Stimulated activated CD8-positive, alpha-beta memory T cell treated with anti-CD3 and anti-CD28 coated beads, Interleukin-15, amount 100 ng/mL, for 24 hours (primary cell): ENCODE measurements at places on chromosomes 12 and 14.
A peak's percentile ranks its signal among the peaks of the same experiment; 100 is the strongest.

GRCh38 chr12:124036657-124037109, 63.7 kb downstream of the ZNF664 start:
- peak; percentile 12 for DNase-seq

- peak; percentile 12 for DNase-seq
These were observed 8.8 kb upstream of the CHGA start for GRCh38 chr14:92914087-92914656.

DNA sequence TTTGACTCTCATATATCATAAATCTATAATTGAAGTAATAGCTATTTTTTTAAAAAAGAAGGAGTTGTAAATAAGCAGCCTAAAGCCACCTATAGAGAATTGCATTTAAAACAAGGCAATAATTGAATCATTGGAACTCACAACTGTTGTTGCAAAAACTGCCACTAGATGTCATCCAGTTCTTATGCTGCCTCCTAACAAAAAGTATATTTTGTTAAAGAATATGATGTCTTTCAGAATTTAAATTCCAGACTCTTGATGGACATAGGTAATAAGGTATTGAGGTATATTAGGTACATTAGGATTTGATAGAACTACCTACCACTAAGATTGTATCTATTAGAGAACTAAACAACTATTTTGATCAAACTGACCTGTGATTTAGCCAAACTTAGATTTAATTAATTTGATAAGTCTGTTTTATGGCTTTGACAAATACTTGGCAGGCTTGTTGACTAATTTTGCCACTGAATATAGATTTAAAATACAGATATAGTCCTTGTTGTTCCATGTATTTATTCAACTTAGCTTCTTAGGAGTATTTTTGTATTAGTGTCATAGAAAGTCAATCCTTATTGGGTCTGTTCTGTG, 401.4 kb downstream of the RPL10L start:
- DNase-seq = no peak

GRCh38 chr14:73785336-73785833, 66.2 kb upstream of the PTGR2 start:
- no peak for DNase-seq

- DNase-seq = no peak
These were observed 92.2 kb downstream of the ADGRD1 start for GRCh38 chr12:131045705-131046460.

- no peak for DNase-seq
These were observed 83.0 kb upstream of the ZDHHC17 start for GRCh38 chr12:76680940-76681339.

DNA sequence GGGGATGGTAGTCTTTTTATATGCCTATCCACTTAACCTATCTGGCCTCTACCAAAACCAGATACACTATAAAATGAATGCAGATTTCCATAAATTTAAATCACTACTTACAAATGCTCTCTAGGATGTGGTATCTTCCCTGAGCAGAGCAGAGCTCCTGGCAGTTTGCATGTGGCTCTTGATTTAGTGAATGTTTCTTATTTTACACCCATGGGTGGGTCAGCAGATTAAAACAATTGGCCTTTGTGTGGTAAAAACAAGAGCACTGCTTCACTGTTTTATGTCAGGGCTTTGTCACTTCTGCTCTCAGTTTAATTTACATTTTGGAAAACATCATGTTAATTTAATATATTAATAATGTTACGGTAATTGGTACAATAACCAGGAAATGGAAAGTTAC, 5.5 kb downstream of the TAS2R19 start:
- no peak for DNase-seq

DNA sequence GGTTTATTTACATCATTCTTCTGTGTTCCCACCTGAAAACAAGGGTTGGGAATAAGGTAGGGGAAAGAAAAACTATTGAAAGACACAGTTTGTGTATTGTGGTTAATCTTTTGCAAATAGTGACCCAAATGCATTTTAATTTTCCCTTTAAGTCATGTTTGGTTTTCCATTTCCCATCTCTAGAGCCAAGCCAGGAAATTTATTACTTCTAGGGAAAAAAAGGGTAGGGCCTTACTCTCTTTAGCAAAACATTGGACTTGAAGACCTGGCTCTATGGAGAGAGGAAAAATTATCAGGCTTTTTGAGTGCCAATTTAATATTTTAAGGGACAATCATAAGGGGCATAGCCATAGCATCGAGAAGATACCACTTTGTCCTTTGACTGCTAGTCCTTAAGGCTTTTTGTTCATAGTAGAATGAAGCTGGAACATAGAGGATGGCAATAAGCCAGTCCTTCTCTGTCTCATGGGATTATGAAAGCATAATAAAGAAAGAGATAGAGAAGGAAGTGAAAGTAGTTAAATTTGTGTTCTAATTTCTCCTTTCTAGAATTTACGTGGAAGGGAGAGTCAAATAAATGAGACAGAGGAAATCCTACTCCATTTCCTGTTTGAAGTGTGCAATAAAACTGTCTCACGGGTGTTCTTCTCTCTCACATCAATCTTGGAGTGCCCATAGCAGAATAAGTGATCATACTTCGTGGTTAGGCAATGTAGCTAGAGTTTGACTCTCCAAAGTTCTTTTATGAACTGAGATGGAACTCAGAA, 50.9 kb upstream of the PPFIA2 start:
- no peak for DNase-seq

- DNase-seq = no peak
These were observed 10.5 kb downstream of the CINP start for GRCh38 chr14:102352213-102352612.

DNA sequence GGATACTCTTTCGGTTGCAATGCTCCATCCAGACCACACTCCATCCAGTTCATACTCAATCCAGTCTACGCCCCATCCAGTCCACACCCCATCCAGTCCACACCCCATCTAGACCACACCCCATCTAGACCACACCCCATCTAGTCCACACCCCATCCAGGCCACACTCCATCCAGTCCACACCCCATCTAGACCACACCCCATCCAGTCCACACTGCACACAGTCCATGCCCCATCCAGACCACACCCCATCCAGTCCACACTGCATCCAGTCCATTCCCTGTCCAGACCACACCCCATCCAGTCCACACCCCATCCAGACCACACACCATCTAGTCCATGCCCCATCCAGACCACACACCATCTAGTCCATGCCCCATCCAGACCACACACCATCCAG, 116.0 kb upstream of the RTL1 start:
- no peak for DNase-seq

DNA sequence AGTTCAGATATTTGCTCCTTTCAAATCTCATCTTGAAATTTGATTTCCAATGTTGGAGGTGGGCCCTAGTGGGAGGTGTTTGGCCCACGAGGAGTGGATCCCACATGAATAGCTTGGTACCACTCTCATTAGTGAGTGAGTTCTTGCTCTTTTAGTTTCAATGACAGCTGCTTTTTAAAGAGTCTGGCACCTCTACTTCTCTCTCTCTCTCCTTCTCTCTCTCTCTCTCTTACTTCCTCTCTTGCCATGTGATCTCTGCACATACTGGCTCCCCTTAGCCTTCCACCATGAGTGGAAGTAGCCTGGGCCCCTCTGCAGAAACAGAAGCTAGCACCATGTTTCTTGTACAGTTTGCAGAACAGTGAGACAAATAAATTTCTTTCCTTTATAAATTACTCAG, 25.1 kb downstream of the GPR65 start:
- no peak for DNase-seq
